NCI-H1092 (cell line): ENCODE measurements at places on chromosomes 11 and 22.

GRCh38 chr22:23053912-23054530 lies 16.3 kb upstream of the GNAZ start:
- DNase-seq = no peak

DNA sequence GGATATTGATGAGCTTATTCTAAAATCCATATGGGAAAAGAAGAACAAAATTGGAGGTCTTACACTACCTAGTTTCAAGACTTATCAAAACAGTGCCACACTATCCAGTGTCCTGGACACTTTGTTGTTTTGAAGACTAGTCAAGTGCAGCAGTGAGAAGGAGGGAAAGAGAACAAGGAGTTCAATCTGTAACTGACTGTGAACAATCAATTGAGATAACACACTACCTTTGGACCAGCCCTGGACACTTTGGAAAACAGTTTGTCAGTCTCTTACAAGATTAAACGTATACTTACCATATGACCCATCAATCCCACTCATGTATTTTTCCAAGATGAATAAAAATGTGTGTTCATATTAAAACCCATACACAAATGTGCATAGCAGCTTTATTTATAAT lies 10.0 kb upstream of the CSTF3 start:
- no peak for DNase-seq

DNA sequence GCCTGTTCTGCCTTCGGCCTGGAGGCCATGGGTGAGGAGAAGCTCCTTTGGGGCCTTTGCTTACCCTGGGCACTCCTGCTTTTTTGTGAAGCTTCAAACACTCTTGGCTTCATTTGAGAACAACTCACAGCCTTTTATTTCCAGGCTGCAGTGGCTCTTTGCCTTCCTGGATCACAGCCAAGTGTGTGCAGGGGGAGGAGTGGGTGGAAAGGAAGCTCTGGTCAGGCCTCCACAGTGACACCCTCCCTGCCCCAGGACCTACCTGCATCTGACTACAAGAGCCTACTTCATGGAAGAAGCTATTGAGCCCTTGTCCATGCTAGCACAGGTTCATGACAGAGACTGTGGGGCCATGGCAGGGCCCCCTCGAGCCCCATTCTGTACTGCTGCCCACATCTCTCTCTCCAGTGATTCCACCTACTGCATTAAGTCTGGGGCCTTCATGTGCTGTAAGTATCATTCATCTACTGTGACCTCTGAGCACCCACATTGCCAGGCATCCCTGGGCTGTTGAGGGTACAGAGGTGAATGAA lies 52.3 kb downstream of the GAB4 start:
- DNase-seq = no peak

DNA sequence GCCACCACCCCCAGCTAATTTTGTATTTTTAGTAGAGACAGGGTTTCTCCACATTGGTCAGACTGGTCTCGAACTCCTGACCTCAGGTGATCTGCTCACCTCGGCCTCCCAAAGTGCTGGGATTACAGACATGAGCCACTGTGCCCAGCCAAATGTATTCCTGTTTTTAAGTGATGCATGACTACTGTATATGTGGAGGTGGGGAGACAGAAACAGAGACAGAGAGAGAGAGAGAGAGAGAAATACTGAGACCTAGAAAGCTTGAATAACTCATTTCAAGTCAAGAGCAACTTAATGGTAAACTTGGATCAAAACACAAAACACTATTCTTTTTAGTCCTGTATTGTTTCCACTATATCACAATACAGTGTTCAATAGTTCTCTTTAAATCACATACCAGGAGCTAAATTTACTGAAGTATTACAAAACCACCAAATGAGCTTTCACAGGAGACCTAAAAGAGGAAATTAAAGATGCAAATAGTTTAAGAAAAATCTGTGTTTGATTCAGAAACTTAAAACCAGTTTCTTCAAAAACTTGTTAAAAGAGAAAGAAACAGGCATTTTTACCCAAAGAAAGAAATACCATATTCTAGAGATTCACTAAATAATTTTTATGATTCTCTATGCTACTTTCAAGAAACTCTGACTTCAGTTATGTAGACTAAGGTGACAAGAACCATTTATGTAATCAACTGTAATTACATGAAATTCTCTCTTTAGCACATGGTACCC lies 188.7 kb downstream of the ETS1 start:
- no peak for DNase-seq

DNA sequence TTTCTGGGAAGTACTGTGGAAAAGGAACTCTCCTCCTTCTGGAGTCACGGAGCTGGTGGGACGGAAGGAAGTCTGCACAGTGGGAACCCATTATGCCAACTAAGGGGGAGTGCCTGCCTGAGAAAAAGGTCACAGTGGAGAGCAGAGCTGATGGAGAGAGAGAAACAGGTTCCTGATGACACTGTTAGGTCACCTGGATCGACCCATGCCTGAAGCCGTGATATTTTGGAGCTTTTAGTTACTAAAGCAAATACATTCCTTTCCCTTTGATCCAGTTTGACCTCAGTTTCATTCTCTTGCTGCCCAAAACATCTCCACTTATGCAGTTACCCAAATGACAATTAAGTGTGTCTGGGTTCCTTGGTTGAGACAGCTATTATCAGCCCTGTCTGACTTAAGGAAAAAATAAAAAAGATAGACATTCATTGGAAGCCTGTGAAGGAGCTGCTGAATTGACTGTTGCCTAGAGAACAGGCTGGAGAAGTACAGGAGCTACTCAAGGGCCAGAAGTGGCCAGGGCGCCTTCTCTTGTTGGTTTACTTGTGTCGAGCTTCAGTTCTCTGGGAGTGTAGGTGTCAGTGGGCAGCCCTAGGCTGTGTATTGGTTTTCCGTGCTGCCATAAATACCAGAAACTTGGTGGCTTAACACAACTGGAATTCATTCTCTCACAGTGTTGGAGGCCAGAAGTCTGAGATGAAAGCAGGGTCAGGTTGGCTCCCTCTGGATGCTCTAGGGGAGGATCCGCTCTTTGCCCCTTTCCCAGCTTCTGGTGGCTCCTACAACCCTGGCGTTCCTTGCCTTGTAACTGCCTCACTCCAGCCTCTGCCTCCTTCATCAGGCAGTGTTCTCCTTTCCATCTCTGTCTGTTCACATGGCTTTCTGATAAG lies 13.6 kb downstream of the MRGPRD start:
- DNase-seq = no peak

- DNase-seq = no peak
Measured at GRCh38 chr11:76495019-76495418, 50.2 kb downstream of the EMSY start.

DNA sequence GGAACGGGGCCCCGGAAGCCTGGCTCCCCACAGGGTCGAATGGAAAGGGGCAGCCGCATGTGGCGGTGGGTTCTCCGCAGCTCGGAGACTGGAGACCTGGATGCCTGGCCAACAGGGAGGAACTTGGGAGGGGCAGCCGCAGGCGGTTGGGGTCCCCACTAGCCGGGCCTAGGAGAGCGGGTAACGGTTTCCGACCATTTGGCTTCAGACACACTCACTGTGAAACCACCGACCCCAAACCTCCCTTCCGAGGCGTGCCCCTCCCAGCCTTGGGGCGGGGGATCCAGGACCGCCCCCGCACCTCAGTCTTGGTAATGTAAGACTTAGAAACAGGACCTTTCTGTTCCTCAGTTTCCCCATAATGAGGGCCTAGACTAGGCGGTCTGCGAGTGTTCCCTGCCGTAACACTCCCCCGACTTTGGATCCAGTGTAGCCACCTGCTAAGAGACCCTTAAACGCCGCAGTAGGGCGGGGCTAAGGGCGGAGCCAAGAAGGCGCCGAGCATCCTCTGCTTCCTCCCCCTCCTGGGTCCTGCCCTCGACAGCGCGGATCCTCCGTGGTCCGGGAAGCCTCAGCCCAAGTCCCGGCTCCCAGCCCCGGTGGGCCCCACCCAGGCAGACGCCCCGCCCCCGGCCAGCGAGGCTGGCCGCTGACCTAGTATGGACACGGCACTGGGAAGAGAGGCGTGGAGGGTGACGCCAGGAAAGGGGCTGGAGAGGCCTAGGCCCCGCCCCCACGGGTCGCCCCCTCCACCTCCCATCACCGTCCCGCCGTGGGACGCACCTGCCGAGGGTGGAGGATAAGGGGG lies 1.8 kb upstream of the RASGRP2 start:
- no peak for DNase-seq

DNA sequence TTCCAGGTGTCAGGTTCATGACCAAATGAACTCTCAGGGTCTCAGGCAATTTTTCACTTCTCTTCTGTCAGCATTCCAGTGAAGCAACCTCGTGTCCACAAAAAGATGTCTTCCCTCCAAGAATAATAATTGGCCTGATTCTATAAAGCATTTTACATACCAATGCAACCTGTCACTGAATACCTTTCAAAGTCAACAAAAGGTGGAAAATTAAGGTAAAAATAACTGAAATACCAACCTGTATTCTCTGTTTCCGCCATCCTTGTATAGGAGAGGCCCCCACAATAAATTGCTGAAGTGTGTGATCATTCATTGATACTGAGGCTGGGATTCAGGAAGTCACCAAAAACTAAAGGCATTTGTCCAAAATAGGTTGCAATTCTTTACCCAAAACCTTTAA lies 77.4 kb upstream of the TMEM45B start:
- DNase-seq = no peak

GRCh38 chr22:39177456-39177775 lies 24.9 kb upstream of the CBX7 start:
- no peak for DNase-seq

GRCh38 chr11:12979928-12980689 lies 29.0 kb upstream of the RASSF10 start:
- peak; percentile 90 for DNase-seq

GRCh38 chr22:26236991-26237390 lies 67.7 kb downstream of the SEZ6L start:
- no peak for DNase-seq

DNA sequence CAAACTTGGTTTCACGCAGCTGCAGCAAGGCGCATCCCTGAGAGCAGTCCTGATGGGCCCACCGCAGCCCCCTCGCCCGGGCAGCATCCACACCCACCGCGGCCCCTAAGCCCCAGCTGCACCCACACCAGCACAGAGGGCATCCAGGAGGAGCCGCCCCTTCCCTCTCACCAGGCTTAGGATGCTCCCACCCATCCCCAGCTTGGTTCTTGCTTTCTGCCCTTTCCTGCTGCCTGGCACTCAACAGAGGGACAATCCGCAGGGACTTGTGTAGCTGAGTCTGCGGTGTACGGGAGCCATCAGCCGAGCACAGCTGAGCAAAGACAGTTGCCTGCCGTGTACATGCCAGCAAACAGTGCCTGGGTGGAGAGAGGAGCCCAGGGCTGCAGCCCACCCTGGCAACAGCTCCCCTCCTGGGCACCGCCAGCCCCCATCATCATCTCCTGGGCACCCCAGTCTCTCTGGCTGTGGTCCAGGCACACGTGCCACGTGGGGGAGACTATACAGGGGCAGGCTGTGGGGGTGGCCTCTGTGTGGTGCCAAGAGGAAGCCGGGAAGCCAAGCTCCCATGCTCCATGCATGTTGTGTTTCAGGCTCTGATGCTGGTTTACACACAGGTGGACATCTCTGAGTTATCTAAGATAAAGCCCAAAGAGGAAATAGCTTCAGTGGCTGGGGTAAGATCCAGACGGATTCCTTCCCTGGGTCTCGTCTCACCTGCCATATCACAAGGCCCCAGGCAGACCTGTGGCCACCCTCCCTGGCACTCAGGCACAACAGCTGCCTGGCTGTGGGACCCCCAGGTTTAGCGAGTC lies 36.0 kb upstream of the GNB1L start:
- DNase-seq = no peak

DNA sequence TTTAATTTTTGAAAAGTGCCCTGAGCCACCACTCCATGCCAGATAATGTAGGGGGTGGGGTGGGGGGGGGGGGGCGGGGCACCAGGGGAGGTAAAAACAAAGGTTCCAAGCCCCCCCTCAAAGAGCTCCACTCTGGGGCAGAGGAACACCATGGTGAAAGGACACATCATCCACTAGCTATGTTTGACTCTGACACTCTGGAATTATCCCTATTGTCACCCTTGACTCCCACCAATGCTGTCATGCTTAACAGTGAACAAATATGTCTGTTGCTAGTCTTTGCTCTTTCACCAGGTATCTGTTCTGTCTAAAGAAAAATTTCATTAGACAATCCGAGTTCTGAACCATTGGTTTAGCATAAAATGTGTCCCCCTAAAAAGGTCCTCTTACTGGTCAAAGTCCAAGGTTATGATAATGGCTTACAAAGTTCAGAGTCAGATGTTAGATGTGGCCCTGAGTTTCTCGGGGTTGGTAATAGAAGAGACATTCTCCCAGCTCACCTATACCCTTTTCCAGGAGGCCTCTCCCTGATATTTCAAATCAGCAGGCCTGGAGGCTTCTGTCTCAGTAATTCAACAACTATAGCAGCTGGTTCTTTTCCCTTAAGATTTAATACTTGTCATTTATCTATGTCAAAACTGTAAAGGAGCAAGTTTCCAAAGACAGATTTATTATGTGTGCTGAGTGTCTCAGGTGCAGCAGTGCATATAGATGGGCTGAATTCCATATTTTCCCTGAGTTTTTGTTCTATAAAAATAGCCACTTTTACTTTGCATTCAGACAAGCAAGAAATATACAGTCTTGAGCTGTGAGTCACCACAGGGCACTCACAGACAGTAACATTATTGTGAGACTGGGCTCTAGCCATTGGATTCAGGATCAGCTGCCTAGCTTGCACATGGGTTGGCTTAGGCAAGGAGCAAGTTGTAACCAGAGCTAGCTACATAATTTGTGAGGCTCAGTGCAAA lies 174.1 kb downstream of the CSNK2A3 start:
- no peak for DNase-seq

GRCh38 chr11:128246810-128247594 lies 340.4 kb downstream of the ETS1 start:
- DNase-seq = no peak

DNA sequence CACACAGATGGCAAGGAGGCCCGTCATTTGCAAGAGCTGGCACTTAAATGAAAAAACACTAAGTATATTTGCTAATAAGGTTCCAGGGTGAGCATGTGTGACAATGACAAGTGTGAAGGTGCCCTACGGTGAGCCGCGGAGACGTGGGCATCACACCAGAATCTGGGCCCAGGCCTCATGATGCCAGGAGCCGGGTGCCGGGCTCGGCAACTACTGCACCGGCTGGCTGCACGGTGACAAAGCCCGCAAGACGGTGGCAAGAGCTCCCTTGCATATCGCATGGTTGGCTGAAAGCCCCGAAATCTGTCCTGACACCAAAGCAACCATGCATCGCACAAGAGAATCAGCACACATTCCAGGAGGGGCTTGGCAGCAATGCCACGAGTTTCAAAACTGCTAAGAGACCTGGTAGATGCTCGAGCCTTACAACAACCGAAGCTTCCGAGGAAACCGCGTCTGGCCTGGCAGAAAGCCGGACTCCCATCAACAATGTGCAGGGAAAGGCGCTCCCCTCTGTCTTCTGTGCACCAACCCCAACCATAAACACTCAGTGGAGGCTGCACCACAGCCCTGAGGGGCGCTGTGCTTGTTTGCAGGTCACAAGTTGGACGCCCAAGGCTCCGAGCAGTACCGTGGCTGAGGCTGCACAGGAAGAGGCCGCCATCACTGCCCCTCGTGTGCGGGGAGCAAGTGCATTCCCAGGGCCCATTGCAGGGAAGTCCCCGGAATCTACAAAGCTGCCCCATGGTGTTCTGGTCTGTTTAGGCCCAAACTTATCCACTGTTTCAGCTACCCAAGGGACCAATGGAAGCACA lies 339.7 kb downstream of the CTTN start:
- no peak for DNase-seq

GRCh38 chr11:66688561-66689534 lies 11.2 kb upstream of the RBM4B start:
- no peak for DNase-seq
